Stimulated activated naive B cell treated with anti-CD40 and anti-IgM and Interleukin-4, amounts not matched to agents 10 μg/mL and 1 μg/mL and 100 μg/mL, for 72 hours (primary cell): ENCODE measurements at places on chromosomes 1 and 21.

- DNase-seq = no peak
Measured at GRCh38 chr1:164651351-164651951, 92.5 kb downstream of the PBX1 start.

GRCh38 chr1:43293896-43294760 is 6.7 kb upstream of the TIE1 start:
- no peak for DNase-seq

- no peak for DNase-seq
Measured at GRCh38 chr1:236692742-236693141, 6.4 kb downstream of the ACTN2 start.

DNA sequence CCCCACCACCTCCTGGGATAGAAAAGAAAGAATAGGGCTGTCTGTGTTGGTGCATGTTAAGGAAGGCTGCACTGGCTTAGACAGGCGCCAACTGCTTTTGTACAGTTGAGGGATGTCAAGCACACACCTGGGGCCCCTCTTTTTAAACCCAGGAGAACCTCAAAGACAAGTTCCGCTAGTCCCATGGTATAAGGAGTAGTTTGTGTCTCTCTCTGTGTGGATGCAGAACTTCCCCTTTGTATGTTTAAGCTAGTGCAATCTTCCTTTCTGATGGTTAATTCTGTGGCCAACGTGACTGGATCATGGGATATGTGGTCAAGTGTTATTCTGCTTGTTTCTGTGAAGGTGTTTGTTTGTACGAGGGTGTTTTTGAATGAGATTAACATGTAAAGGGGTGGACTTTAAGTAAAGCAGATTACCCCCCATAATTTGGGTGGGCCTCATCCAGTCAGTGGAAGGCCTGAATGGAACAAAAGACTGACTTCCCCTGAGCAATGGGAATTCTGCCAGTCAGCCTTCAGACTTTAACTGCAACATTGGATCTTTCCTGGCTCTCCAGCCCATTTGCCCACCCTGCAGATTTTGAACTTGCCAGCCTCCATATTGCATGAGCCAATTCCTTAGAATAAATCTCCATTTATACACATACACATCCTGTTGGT is 9.5 kb upstream of the DUSP10 start:
- no peak for DNase-seq

DNA sequence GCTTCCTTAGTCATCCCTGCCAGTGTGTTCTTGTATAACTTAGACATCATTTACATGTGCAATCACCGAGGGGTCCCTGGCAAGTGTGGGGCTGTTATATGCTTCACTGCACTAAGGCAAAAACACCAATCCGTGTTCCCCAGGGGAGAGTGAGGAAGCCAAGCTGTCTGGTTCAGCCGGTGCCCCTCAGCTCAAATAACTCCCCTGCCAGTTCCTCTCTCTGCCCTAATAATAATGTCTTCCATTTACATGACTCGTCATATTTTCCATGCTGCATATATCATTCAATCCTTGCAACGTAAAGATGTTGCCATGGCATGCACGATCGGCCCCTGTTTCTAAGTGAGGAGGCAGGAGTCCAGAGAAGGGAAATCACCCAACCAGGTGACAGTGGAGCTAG is 24.4 kb upstream of the NDC1 start:
- DNase-seq = peak; percentile 32

- no peak for DNase-seq
Measured at GRCh38 chr1:110370827-110371226, 20.0 kb downstream of the SLC16A4 start.

DNA sequence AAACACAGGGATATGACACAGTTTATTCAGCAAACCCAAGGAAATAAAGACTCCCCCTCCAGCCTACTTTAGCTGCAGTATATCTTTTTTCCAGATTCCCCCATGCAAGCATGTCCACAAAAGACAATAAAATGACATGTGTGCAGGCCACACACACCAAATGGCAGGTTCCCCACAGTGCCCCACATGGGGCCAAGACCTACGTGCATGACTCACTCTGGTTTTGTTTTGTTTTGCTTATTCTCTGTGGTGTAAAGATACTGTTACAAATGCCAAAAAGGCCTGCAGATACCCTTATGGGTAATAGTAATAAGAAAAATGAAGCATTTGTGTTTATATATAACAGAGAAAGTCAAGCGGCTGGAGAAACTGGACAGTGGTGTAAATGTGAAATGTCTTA is 71.6 kb downstream of the RD3 start:
- no peak for DNase-seq

- no peak for DNase-seq
Measured at GRCh38 chr1:33946836-33947235, 83.0 kb downstream of the HMGB4 start.

DNA sequence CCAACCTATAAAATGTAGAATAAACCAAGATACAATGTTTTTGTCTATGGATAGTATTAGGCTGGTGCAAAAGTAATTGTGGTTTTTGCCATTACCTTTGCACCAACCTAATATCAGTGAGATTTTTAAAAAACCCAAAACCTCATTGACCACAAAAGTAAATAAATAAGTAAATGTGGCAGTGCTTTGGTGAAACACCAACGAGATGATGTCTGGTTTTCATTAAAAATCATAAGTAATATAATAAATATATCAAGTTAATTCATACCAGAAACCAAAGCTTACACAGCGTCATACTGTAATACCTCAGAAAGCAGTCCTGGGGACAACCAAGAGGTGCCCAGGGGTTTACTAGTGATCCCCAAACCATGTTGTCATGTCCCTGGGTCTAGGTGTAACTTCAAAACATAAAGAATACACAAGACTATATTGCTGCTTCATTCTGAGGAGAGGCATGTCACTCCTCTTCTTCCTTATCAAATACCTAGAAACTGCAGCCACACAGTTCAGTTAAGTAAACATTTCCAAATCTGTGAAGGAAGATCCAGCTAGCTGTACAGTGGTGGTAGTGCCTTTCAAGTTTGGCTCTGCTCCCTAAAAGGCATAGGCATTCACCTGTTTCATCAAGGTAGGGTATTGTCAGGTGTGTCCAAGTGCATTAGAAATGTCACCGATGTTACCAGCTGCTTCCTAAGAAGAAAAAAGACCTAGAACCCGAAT is 51.6 kb upstream of the ZC3H11B start:
- DNase-seq = no peak

DNA sequence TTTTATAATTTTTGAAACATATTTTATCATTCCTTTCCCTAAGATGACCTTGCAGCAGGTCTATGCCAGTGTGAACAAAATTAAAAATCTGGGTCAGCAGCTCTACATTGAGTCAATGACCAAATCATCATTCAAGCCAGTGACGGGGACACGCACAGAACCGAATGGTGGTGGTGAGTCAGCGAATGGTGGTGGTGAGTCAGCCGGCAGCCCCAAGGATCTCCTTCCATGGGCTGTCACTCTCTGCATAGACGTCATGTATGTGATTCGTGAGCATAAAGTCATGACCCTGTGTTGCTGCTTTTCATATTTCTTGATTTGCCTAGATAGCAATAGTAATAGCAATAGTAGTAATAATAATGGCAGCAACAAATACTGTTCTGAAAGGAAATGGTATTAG is 26.3 kb downstream of the PER3 start:
- no peak for DNase-seq

GRCh38 chr1:38736399-38736798 is 123.2 kb downstream of the RRAGC start:
- no peak for DNase-seq

- no peak for DNase-seq
Measured at GRCh38 chr1:180415985-180416633, 86.3 kb downstream of the ACBD6 start.

- no peak for DNase-seq
Measured at GRCh38 chr1:48785869-48786268, 9.2 kb upstream of the BEND5 start.

GRCh38 chr1:190908246-190908645 is 430.6 kb upstream of the BRINP3 start:
- DNase-seq = no peak

GRCh38 chr1:55869065-55869464 is 653.9 kb upstream of the USP24 start:
- DNase-seq = no peak

DNA sequence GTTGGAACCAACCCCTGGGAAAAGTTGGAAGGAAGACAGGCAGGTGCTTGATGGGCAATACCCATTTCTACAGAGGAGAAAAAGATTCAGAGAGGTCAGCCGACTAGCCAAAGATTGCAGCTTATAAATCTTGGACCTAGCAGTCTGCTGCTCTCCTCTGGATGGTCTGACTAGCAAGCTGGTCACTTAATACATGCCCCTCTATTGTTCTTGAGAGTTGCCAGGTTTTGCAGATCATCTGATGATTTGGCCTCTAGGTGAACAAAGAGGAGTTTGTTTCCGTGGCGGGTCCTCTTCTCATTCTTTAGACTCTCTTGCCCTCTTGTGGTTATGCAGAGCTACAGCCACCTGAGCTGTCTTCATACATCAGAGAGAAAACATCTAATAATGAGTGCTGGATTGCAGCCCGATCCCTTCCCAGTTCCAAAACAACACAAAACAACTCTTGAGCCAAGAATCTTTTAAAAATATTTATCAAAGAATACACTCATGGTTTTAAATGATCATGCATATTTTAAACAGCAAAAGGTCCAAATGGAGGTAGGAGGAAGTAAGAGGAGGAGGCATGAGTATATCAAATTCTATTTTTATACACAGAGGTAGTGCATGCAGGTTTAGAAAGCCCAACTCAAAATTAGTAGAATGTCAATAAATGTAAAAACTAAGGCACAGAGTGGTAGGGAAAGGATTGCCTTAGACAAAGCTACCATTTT is 115.7 kb downstream of the SLC30A10 start:
- peak; percentile 11 for DNase-seq

- DNase-seq = no peak
Measured at GRCh38 chr1:77280962-77281361, 857 bp upstream of the AK5 start.

DNA sequence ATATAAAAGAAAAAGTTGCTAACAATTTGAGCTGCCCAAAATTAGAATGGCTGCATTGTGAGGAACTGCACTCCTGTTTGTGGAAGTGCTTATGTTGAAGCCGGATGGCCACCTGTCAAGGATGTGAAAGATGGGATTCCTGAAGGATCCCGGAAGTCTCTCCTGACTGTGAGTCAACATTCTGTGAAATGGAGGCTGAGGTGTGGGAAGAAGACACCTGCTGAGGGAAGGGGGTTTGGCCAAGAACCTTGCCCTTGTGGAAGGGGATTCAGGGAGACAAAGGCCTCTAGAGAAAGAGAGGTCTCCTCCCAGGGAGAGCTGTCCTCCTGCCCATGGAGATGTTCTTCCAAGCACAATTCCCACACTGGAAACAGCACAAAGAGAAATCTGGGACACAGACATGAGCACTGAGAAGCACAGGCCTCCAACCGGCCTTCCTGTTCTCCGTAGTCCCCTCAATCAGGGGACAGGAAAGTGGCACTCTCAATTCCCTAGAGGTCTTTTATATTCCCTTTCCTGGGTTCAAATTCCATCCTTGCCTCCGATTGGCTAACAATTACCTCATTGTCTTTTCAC is 70.5 kb downstream of the CD2 start:
- no peak for DNase-seq

- no peak for DNase-seq
Measured at GRCh38 chr1:43499898-43500297, 30.8 kb upstream of the PTPRF start.

GRCh38 chr1:5734414-5734813 is 257.8 kb downstream of the NPHP4 start:
- no peak for DNase-seq

- DNase-seq = no peak
Measured at GRCh38 chr1:43844114-43844513, 89.5 kb upstream of the ARTN start.

- DNase-seq = no peak
Measured at GRCh38 chr1:230054092-230054749, 12.8 kb upstream of the GALNT2 start.

DNA sequence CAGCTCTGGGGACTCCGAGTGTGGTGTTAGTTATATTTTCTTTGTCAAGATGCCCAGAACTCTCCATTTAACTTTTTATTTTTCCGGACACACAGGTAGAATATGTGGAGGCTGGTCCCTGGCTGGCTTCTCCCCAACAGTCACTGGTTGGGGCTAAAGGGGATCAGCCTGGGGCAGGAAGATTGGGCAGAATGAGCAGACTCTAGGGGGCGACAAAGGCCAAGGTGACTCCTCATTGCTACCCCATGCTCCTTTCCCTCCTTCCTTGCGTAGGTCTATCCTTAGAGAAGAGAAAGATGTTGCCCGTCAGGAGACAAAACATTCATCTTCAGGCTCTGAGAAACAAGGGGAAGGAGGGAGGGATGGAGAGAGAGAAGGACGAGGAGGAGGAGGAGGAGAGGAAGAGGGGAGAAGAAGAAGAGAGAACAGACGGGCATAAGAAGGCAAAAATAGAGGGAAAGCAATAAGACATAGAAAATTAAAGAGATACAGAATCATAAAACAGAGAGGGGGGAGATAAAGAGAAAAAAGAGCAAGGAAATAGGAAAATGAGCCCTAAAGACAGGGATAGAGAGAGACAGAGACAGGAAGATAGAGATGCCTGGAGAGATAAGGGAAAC is 89.9 kb downstream of the FOXD2 start:
- no peak for DNase-seq

DNA sequence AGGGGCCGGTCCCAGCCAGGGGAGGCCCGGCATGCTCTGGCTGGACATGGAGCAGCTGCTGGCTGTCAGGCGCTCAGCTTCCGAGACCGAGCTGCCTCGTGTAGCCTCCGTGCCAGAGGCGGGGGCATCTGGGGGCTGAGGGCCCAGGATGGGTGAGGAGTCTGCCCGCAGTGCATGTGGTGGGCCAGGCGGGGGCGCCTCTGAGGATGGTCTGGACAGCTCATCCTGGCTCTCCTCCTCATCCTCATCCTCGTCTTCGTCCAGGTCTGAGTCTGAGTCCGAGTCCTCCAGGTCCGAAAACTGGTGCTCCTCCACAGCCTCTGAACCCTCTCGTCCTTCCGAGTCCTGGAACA is 28.9 kb upstream of the EDN2 start:
- no peak for DNase-seq

- DNase-seq = no peak
Measured at GRCh38 chr1:98296681-98297080, 364.8 kb upstream of the SNX7 start.

GRCh38 chr1:158400871-158401270 is 1.6 kb upstream of the OR10T2 start:
- DNase-seq = no peak

DNA sequence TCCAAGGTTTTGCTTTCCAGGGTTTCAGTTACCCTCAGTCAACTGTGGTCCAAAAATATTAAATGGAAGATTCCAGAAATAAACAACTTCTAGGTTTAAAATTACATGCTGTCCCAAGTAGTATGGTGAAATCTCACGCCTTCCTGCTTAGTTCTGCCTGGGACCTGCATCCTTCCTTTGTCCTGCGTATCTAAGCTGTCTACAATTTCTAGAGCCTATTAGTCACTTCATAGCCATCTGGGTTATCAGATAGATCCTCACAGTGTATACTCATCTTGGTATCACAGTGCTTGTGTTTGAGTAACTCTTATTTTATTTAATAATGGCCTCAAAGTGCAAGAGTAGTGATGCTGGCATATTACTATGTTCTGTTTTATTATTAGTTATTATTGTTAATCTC is 157.7 kb downstream of the ROR1 start:
- DNase-seq = no peak
